GM04503 (cell line): ENCODE measurements at places on chromosomes 13 and 19.

DNA sequence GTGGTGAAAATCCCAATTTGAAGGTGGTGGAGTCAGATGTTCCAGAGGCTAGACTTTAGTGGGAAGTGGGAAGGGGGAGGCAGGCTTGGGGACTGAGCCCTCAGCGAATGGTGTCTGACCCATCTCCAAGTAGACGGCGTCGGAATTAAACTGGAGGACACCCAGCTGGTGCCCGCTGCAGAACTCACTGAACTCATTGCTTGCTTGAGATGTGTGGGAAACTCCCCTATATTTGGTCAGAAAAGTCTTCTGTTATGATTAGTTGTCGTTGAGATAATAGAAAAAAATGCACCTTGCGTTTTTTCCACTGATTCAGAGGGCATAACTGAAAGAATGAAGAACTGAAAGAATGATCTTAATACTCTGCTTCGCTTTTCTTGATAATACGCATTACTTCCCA is 871 bp upstream of the ZNF583 start:
- no peak for DNase-seq

DNA sequence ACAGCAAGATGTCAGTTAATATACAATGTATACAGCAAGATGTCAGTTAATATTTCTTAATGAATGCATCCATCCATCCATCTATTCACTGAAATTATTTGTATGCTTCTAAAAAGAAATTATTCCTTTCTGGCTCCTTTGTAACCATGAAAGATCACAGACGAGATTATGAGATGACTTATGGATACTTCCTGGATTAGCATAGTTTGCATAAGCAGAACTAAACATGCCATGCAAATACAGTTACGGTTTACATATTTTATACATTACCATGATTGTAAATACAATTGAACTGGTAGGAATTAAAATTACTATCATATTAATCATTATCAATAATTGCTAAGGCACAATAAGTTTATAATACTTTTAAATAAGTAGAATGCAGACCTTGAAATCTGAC is 32.7 kb downstream of the NALCN start:
- DNase-seq = no peak

GRCh38 chr13:39159393-39159792 is 121.1 kb downstream of the NHLRC3 start:
- DNase-seq = no peak

DNA sequence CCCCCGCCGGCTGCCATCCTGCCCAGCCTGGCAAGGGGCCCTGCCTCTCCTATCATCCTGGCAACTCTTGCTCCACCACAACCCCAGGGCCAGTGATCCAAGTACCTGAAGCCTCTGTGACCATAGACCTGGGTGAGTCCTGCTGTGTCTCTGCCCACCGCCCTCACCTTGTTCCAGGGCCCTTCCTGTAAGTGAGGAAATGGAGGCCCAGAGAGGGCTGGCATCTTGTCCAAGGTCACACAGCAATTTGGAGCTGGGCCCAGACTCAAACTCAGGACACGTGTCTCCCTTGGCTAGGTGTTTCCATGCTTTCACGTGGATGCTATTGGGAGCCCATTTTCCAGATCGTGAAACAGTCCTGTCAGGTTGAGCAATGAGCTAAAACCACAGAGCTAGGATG is 3.7 kb downstream of the CREB3L3 start:
- DNase-seq = no peak

DNA sequence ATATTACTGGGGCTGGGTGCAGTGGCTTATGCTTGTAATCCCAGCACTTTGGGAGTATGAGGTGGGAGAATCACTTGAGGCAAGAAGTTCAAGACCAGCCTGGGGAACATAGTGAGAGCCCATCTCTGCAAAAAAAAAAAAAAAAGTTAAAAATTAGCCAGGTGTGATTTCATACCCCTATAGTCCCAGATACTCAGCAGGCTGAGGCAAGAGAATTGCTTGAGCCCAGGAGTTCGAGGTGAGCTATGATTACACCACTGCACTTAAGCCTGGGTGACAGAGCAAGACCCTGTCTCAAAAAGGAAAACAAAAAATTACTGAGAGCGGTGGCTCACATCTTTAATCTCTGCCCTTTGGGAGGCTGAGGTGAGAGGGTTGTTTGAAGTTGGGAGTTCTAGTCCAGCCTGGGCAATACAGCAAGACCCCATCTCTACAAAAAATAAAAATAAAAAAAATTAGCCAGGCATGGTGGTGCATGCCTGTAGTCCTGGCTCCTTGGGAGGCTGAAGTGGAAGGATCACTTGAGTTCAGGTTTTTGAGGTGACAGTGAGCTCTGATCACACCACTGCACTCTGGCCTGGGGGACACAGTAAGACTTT is 87.5 kb downstream of the ZMYM2 start:
- no peak for DNase-seq

- DNase-seq = no peak
Observed at GRCh38 chr13:113220141-113220598, 10.8 kb downstream of the CUL4A start.

DNA sequence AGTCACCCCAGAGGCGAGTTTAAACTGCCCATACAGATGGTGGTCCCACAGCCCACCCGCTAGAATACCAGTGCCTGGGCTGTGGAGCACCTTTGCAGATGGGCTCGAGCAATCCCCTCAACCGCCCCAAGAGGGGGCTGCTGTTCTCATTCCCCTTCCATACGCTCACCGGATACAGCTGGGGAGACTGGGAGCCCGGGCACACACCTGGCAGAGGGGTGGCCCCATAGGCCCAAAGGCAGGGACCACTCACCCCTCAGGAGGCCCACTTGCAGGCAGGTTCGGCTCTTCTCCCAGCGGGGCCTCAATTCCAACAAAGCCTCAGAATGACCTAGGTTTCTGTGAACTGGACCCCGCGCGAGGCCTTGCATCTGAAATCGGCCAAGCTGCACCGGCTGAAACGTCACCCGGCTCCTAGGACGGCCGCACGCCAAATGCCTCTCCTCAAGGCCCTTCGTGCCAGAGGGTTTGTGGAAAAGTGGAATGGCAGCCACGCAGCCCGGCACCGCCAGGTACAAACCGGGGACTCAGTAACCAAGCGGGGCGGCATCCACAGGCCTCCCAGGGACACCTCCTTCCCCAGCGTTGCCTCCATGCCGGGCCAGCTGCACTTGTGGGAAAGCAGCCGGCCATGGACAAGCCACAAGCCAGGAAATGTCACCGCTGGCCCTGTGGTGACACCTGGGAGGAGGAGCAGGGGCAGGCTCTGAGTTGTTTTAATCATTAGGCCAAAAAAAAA is 18.7 kb downstream of the MLLT1 start:
- DNase-seq = no peak

DNA sequence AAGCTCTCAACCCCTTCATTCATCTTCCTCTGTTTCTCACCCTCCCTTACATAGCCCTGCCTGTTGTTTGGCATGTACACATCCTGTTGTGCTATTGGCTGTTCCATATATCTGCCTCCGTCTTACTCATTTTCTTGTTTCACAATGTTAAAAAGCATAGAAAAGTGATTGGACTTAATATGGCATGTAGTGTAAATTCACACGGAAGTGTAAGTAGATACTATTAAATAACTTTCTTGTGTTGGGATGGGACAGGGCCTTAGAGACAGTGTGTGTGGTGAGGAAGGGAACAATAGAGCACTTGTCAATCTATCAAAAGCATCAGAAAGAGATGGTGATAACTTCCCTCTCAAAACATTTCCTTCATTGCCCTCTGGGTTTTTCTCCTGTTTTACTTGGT is 12.3 kb downstream of the LMO7 start:
- no peak for DNase-seq

GRCh38 chr19:8001995-8002849 is 3.2 kb downstream of the ELAVL1 start:
- DNase-seq = no peak

DNA sequence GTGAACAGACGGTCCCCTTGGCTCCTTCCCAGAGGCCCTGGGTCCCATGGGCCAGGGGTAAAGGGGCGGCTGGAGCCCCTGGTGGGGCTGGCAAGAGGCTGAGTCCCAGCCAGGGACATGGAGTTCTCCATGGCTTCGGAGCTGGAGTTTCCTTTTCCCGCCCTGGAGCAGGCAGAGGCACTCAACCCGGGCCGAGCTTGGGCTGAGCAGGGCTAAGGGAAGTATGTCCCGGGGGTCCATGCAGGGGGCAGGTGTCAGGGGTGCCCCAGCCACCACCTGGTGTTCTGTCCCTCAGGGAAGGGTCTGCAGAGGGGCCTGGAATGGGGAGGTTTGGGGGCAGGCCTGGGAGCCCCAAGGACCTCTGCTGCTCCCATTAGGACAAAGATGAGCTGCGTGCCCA is 54.0 kb upstream of the TPM4 start:
- no peak for DNase-seq

- DNase-seq = peak; percentile 26
Observed at GRCh38 chr19:46529622-46530451, 34.2 kb upstream of the PNMA8B start.

- no peak for DNase-seq
Observed at GRCh38 chr13:72960114-72960513, 98.7 kb upstream of the KLF5 start.

GRCh38 chr13:22839603-22840530 is 340.9 kb upstream of the SGCG start:
- no peak for DNase-seq

DNA sequence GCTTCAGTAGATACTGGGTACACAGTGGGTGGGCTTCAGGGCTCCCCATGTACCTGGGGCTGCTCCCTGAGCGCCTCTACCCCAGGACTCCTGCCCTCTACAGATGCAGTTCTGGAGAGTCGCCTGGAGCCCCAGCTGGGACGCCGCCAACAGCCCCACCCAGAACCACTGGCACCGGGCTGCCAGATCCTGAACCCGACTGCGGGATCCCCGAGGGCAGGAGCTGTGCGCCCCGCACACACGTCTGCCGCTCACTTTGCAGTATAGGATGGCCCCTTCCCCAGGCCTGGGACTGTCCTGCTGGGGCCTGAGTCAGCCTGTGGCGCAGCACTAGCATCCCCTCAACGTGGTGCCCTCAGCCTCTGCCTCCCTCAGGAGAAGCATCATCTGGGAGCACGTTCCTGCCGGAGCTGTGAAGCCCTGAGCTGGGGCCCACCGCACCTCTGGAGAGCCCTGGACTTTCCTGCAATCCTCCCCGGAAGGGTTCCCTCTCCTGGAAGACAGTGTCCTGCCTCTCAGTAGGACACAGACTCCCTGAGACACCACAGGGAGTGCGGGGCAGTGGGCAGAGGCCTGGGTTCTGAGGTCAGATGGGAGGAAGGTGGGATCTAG is 3.7 kb downstream of the REXO1 start:
- DNase-seq = no peak

DNA sequence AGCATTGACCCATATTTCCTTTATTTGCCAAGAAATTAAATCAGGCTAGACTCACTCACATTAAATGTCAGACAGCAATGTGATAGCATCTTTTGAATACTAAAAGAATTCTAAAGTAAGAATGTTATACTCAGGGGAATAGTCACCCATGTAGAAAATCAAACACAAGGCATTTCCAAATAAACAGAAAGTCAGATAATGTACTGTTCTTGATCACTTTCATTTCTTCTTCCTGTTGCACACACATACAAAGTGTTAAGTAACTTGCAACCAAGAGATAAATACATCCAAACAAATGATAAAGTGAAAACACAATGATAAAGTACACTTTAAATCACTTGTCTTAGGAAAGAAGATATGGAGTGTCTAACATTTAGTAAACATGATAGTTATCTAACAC is 1366.6 kb upstream of the MIR17HG start:
- no peak for DNase-seq

GRCh38 chr13:48161530-48162179 is 66.8 kb upstream of the MED4 start:
- DNase-seq = no peak

DNA sequence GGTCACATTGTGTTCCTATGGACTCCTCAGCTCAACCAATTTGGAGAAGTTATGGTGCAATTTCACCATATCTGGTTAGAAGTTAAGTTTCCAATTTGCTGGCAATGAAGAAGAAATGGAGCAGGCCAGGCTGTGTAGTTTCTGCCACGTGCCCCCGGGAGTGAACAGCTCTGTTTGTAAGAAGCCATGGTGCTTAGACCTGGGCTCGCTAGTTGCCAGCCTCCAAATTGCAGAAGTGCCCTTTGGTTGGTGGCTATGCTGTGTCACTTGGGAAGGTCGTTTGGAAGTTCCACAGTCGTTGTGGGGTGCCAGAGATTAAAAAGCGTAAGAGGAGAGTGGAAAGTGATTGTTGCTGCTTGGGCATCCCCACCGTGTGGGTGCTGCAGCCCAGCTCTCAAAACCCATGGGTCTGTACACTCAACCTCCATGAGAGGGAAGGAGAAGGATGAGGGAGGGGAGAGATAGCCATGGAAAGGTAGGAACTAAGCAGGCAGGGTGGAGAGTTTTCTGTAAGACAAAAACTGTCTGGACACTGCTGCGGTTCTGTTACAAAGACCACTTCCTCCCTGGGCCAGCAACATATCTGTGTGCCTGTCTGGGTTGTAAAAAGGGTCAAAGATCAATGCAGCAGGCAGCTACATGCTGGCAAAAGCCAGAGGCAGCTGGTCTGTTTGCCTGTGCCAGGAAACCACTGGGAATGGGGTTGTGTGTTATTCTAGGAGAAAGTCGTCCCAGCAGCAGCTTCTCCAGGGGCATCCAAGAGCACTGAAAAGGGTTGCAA is 10.8 kb downstream of the ALOX5AP start:
- no peak for DNase-seq

- no peak for DNase-seq
Observed at GRCh38 chr13:55893540-55893939, 1247.2 kb upstream of the PRR20A start.

DNA sequence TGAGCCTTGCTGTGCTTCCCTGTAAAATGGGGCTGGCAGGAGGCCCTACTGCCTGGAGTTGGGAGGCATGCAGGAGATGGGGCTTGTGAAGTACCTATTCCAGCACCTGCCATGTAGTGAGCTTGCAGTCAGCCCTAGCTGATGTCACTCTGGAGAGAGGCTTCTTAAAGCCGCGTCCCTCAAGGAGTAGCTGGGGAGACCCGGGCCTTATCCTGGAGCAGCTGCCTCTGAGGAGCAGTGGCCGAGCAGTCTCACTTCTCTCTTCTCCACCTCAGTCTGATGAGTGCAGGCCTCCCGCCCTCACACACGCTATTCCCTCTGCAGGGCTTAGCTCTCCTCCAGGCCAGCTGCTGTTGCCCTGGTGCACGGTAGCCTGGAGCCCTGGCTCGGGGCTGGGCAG is 18.0 kb downstream of the CLASRP start:
- DNase-seq = no peak

GRCh38 chr19:31351855-31352195 is 2.6 kb upstream of the TSHZ3 start:
- DNase-seq = no peak

DNA sequence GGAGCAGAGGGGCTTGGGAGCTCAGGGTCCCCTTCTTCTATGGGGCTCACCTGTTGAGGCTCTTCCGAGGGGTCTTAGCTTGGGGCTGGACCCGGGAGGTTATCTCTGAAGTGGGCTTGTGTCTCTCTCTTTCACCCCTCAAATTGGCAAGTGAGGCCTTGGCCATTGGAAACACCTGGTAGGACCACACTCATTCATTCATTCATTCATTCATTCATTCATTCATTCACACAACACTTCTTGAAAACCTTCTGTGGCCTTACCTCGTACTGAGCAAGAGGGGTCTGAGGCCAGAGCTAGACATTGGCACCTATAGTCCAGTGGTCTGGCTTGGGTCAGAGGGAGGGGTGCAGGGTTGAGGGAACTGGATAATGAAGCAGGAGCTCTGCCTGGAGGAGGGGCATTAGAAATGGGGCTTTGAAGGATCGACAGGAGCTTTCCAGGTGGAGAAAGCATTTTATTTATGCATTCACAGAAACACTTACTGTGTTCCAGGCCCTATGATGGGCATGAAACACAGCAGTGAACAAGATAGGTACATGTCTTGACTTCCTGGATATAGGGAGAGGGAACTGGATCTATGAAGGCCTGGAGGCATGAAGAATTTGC is 5.5 kb downstream of the CELF5 start:
- DNase-seq = no peak
